Activated T-helper 17 cell treated with anti-CD3 and anti-CD28 coated beads, Interleukin-2, amount 50 U/mL, for 72 hours (primary cell): ENCODE measurements at places on chromosomes 2 and 18.

- H3K4me3 ChIP-seq, result no peak overlapping the region
- ATAC-seq, result no peak
- H3K4me1 ChIP-seq, result no peaks in the 10 kb centered on the region
- peaks cover 9% of the 10 kb centered on the region for H3K27me3 ChIP-seq
Measured at GRCh38 chr2:100757621-100758394, 62.1 kb upstream of the NPAS2 start.

- no peaks in the 10 kb centered on the region for H3K4me1 ChIP-seq
- no peaks in the 10 kb centered on the region for H3K36me3 ChIP-seq
- ATAC-seq, result no peak
Measured at GRCh38 chr2:130304726-130305125, 38.0 kb upstream of the IMP4 start.

DNA sequence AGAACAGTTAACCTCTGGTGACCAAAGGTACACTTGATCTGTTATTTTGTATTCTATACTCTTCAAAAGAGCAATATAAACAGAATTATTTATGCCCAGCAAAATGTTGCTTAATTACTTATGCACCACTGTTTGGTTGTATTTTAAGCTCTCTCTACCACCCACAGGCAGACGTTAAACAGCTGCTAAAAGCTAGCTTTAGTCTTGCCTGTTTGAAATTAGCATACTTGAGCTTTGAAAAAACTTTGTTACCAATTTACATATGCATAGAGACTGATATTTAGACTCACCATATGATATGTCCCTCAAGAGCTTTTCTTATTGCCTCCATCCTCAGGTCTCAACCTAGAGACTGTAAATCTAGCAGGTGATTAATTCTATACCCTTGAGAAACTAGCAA lies 426.9 kb downstream of the NR4A2 start:
- H3K27me3 ChIP-seq, result no peaks in the 10 kb centered on the region
- no peak overlapping the region for H3K4me3 ChIP-seq
- H3K4me1 ChIP-seq, result no peaks in the 10 kb centered on the region
- no peaks in the 10 kb centered on the region for H3K36me3 ChIP-seq
- H3K27ac ChIP-seq, result no peak overlapping the region

GRCh38 chr2:54666634-54667265 lies 56.7 kb upstream of the EML6 start:
- no peaks in the 10 kb centered on the region for H3K27me3 ChIP-seq
- no peak overlapping the region for H3K4me3 ChIP-seq
- peaks cover 4% of the 10 kb centered on the region for H3K4me1 ChIP-seq
- H3K27ac ChIP-seq, result no peak overlapping the region
- no peak for ATAC-seq

DNA sequence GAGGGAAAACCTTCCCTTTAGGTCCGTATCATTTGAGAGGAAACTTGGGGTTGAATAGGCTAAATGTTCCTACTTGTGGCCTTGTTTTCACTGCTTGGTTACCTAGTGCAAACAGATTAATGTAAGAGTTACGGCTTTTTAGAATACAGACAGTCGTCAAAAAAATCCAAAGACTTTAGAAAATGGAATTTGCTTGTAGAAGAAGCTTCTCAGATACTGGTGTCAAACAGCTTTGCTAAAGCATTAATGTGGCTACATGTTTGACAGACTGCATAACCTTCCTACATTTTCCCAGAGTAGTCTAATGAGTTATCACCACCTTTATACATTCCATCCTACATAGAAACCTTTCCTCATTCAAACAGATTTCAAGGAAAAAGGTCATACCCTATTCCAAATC lies 114.6 kb downstream of the FMNL2 start:
- no peaks in the 10 kb centered on the region for H3K36me3 ChIP-seq
- no peak for ATAC-seq
- no peak overlapping the region for H3K4me3 ChIP-seq
- no peaks in the 10 kb centered on the region for H3K4me1 ChIP-seq
- H3K27me3 ChIP-seq, result peaks cover 9% of the 10 kb centered on the region
- H3K27ac ChIP-seq, result no peak overlapping the region

DNA sequence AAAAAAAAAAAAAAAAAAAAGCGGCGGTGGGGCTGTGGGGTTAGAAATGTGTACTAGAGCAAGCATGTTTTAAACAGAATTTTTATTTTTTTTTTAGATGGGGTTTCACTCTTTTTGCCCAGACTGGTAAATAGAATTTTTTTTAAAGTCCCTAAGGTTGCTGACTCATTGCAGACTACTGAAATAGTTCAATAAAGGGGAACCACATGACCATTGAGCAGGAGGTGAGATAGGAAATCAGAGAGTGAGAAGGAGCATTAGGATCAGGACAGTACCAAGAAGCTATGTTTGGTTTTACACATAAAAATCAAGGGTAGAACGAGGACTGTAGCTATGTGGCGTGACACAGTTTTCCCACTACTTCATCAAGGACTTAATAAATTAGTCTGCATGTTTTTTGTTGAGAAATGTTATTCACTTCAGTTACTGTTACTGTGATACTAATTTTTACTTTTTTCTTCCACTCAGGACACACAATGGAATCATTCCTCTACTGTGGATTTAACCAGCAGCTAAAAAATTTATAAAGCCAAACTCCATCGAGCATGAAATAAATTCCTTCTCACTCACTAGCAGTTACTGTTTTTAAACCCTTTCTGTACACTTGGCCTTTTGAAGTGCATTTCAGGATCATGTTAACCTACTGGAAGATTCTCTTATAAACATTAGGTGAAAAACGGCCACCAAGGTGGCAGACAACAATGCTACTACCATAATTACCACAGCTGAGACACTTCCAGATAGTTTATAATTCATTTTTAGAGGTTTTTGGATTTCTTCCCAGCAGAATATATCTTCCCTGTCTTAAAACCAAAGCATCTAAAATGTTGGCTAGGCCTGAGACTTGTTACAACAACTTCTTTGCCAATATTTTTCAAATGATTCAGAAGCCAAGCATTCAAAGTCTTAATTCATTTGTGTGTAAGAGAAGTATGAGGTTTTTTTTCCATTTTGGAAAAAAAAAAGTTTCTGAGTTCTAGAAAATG lies 33.2 kb downstream of the LAMA1 start:
- no peaks in the 10 kb centered on the region for H3K36me3 ChIP-seq
- no peak for ATAC-seq
- no peak overlapping the region for H3K4me3 ChIP-seq
- H3K27me3 ChIP-seq, result peaks cover 5% of the 10 kb centered on the region

DNA sequence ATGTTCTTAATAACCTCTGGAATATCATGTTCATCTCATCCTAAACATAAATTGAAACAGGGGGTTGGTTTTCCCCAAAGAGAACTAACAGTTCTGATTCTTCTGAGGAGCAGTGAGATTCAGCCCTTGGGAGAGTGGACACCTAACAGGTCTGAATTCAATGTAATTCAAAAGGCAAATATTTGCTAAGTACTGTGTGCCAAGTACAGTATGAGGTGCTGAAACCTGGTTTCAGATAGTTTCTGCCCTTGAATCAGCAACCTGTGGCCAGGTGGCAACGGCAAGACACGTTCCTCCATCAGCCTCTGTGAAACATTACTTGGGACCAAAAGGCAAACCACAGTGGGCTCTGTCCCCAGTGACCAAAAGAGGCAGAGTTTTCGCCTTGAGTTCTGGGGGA lies 1.3 kb downstream of the LRRC30 start:
- no peak for ATAC-seq
- no peak overlapping the region for H3K27ac ChIP-seq
- no peaks in the 10 kb centered on the region for H3K36me3 ChIP-seq
- H3K27me3 ChIP-seq, result no peaks in the 10 kb centered on the region
- no peaks in the 10 kb centered on the region for H3K4me1 ChIP-seq

- no peaks in the 10 kb centered on the region for H3K36me3 ChIP-seq
- no peak overlapping the region for H3K27ac ChIP-seq
- no peak overlapping the region for H3K4me3 ChIP-seq
- no peak for ATAC-seq
Measured at GRCh38 chr2:64052463-64053241, 33.4 kb upstream of the VPS54 start.

DNA sequence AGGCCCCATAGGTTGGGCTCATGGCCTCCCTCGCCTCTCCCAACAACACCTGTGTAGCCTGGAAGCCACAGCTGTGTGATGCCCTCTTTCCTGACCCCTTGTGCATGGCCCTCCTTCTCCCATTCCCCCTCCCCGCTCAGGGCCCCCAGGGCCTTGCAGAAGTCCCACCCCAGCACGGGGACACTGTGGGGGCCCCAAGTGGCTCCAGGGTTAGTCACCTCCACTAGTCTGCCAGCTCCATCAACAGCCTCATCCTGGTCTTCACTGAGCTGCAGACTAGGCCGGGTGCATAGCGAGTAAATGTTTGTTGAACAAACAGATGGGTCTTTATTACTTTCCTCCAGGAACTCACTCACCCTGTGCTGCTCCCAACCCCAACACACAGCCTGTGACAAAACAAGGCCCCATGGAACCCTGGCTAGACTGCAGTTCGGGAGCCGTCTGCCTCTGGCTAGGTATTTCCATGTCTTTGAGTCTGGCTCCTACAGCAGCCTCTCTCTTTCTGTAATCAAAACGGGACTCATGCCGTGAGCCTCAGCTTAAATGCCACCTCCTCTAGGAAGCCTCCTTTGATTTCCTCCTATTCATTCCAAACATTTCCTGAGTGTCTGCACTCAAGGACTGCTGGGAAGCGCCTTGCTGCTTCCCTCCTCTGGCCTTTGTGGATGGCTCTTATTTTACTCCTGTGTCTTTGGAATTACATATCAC lies 109.9 kb upstream of the ID2 start:
- no peaks in the 10 kb centered on the region for H3K36me3 ChIP-seq
- no peak for ATAC-seq
- H3K4me1 ChIP-seq, result peaks cover 22% of the 10 kb centered on the region
- H3K27ac ChIP-seq, result no peak overlapping the region
- H3K4me3 ChIP-seq, result no peak overlapping the region

- H3K27ac ChIP-seq, result no peak overlapping the region
- H3K27me3 ChIP-seq, result peaks cover 16% of the 10 kb centered on the region
- no peaks in the 10 kb centered on the region for H3K36me3 ChIP-seq
- H3K4me1 ChIP-seq, result no peaks in the 10 kb centered on the region
- H3K4me3 ChIP-seq, result no peak overlapping the region
Measured at GRCh38 chr2:97068074-97068473, 26.6 kb downstream of the FAHD2B start.

DNA sequence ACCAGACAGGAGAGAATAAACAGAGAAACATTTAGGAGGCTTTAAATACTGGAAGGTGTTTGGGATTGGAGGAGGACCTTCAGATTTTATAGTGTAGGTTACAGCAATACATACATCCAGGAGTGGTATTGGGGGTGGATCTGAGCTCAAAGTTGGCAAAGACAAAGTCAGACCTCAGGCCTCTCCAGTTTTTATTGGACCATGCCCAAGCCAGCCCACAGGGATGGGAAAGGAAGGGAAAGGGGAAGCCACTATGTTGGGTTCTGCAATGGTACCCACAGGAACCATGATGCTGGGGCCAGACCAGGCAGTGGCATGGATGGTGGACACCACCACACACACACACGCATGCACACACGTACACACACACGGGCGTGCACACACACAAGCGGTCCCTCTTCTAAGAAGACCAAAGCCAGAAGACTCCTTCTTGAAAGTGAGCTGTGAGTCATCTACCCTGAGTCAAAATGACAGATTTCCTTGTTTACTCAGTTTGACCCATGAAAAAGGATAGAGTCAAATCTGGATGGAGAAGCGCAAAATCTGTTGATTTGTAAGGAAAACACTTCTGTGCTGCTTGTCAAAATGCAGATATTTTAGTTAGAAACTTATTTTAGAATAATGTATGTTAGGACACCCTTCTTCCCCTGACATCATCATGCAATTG lies 87.9 kb downstream of the TRABD2A start:
- peak; percentile 55 for ATAC-seq
- no peak overlapping the region for H3K4me3 ChIP-seq
- H3K27ac ChIP-seq, result no peak overlapping the region
- H3K36me3 ChIP-seq, result no peaks in the 10 kb centered on the region
- no peaks in the 10 kb centered on the region for H3K4me1 ChIP-seq
- H3K27me3 ChIP-seq, result no peaks in the 10 kb centered on the region

GRCh38 chr2:235535423-235536130 lies 41.7 kb downstream of the AGAP1 start:
- no peak overlapping the region for H3K27ac ChIP-seq
- no peaks in the 10 kb centered on the region for H3K36me3 ChIP-seq
- peaks cover 14% of the 10 kb centered on the region for H3K27me3 ChIP-seq
- H3K4me3 ChIP-seq, result no peak overlapping the region

DNA sequence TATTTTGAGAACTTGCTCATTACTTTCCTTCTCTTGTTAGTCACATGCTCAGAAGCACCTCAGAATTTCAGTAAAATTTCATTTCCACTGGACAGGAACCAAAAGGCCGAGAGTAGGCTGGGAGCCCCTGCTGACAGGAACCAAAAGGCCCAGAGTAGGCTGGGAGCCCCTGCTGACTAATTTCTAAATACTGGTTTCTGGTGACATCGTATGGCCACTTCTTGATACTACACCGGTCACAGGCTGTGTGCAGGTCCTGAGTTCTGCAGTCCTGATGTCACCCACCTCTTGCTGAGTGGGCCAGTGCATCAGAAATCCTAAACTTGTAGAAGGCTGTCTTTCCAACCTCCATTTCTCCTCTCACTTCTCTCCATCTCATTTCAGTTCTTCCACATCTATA lies 17.7 kb upstream of the EN1 start:
- no peak overlapping the region for H3K4me3 ChIP-seq
- ATAC-seq, result peak; percentile 63
- H3K27ac ChIP-seq, result no peak overlapping the region

DNA sequence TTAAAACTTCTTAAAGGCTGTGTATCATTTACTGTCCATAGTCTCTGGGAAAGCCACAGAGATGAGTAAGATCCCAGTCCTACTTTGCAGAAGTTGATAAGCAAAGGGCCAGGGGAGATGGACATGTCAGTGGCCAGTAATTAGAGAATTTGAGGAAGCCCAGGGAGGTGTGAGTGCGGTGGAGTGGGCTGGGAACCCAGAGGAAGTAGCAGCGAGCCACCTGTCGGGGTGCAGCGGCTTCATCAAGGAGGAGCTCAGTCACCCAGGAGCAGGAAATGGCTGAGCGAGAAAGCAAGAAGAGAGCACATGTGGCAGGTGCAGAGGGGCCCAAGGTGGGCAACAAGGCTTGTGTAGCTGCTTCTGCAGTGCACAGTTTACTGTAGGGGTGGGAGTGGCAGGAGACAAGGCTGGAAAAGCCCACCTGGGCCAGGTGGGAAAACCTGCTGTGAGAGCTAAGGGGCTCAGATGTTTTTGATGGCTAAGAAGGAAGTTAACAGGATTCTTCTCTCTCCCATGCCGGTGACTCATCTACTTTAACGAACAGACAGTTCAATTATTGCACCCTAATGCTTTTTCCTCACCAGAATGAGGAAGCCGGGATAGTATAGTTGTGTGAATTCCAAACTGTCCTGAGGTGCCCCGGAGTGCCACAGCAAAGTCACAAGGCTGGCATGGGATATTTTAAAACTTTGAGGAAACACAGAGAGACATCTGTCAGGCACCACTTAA lies 34.8 kb upstream of the MGAT5 start:
- H3K27me3 ChIP-seq, result no peaks in the 10 kb centered on the region
- H3K4me3 ChIP-seq, result peak overlapping the region; percentile 81
- ATAC-seq, result no peak
- peak overlapping the region; percentile 85 for H3K27ac ChIP-seq
- peaks cover 65% of the 10 kb centered on the region for H3K4me1 ChIP-seq

- H3K27me3 ChIP-seq, result no peaks in the 10 kb centered on the region
- H3K4me1 ChIP-seq, result no peaks in the 10 kb centered on the region
- H3K36me3 ChIP-seq, result no peaks in the 10 kb centered on the region
- no peak overlapping the region for H3K4me3 ChIP-seq
- ATAC-seq, result no peak
Measured at GRCh38 chr2:48435909-48436308, 94.0 kb upstream of the STON1 start.
